ENCODE measurements at places on chromosomes 6 and 20. TPM values are rescaled to one million over a fixed set of nuclear protein-coding genes. Genes with fewer than 3 reads are reported as not detected.

Gene KHDC1
- 0.22 TPM for total RNA-seq

GRCh38 chr6:37693079-37693478 lies 4.6 kb downstream of the MDGA1 start:
- no peak for DNase-seq

- no peak for DNase-seq
Measured at GRCh38 chr6:105120570-105120969, 59.2 kb downstream of the POPDC3 start.

Gene POM121L2
- not detected for total RNA-seq

DNA sequence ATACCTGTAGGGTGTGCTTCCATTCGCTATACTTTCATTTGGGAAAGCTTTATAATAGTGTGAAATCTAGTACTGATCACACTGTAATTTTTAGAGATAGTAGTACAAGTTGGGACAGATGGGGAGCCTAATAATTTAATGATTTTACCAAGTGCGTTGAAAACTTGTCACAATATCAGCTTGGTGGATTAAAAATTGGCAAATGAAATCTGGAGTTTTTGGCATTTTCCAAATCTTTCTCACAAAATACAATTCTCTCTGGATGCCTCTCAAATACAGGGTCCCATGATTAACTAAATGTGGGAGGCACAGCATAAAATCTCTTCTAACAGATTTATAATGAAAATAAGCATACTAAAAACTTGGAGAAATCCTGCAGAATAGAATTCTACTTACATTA lies 96.4 kb downstream of the PLCB4 start:
- no peak for DNase-seq

Gene OLIG3
- not detected for total RNA-seq

Gene UBE3D
- total RNA-seq: 2.6 TPM

Data from lung microvascular endothelial cell (primary cell).